Stimulated activated naive CD8-positive, alpha-beta T cell treated with anti-CD3 and anti-CD28 coated beads, Interleukin-15, Interleukin-2, amounts not matched to agents 100 U/mL and 50 U/mL, for 24 hours (primary cell): ENCODE measurements at places on chromosomes 2 and 18.

GRCh38 chr2:191170301-191170636 is 19.5 kb upstream of the STAT4 start:
- no peak for DNase-seq

- no peak for DNase-seq
These were observed 232.7 kb downstream of the CLIP4 start for GRCh38 chr2:29347774-29348461.

GRCh38 chr2:8627019-8627691 is 54.7 kb upstream of the ID2 start:
- no peak for DNase-seq

- DNase-seq = no peak
These were observed 41.1 kb upstream of the EPB41L3 start for GRCh38 chr18:5584746-5585417.

DNA sequence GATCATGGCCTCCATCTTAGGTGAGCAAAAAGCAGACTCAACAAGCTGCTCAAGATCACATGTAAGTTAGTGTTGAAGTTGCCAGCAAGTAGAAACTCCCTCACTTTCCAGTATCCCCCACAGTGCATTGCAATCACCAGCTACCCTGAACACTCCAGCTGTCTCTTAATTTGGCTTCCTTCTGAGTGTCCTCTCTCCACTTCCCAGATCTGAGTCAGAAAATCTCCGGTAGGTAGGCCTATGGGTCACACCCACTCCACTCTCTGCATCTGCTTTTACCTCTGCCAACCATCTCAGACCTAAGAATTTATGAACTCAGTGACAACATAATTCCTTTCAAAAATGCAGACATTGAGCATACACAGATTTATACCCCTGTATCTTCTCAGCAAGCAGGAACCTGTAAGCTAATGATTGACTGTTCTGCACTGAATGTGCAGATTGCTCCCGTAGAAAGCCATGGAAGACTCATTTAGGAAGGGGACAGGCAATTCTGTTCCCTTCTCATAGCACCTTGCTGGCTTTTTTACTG is 656.9 kb downstream of the EPHA4 start:
- DNase-seq = no peak

- no peak for DNase-seq
These were observed 80.4 kb downstream of the MC4R start for GRCh38 chr18:60292186-60292585.

DNA sequence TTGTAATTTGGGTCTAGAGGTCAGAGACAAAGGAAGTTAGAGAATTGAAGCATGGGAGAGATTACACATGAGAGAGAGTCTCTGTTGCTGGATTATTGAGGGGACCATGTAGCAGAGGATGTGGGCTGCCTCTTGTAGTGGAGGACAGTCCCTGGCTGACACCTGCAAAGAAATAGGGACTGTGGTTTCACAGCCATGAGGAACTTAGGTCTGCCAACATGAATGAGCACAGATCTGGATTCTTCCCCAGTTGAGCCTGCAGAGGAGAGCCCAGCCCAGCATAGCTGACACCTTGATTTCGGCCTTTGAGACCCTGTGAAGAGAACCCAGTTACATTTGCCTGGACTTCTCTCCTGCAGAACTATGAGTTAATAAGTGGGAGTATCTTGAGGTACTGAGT is 179.5 kb upstream of the TWIST2 start:
- no peak for DNase-seq

DNA sequence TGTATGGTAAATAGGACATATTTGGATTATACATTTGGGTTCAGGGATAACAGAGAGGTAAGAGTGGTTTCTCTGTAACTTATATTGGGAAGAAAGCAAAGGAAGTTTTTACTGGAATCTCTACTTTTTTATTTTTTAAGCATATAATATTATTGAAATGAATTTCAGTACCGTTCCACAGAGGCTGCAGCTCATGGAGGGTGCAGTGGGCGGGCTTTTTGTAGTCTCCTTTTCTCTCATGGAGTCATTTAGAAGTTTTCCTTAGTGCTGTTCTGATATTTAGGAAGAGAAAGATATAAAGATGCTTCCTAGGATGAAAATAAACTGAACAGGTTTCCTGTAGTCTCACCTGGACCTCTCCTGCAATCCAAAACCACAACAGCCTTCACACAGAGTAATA is 1153.3 kb upstream of the TMEFF2 start:
- DNase-seq = no peak

GRCh38 chr2:46716927-46717326 is 198.7 kb downstream of the MCFD2 start:
- no peak for DNase-seq
